ENCODE measurements at places on chromosomes 12 and 14.

DNA sequence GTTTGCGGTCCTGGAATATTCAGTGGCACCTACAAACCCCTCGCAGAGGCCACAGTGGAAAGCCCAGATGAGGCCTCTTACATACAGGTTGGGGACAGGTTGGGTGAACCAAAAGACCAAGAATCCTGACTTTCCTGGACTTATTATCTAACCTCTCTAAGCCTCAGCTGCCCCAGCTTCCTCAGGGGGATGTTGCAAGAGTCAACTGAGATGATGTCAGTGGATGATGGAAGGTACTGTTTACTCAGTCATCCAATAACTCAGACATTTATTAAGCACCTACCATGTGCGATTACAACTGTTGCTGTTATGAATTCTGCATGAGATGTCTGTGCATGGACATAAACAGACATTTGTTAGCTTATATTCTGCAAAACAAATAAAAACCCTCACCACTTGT lies 72.8 kb downstream of the RFX4 start:
- DNase-seq = no peak

- DNase-seq = no peak
These were observed 242.1 kb upstream of the NOS1 start for GRCh38 chr12:117603316-117604113.

DNA sequence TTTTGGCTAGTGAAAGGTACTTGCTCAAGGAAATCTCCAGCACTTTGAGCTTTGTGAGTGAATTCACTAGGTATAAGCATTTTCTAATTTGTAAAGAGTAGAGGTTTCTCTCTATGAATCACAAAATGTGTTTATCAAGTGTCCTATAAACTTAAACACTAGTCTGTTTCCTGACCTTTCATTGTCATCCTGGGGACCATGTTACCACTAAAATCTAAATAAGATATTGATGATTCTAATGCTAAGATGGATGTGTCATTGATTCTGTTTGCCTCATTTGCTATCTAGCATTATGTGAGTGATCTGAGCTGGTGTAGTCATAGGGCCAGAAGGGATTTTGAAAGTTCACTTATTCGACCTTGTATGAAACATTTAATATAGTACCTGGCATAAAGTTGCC lies 80.4 kb upstream of the DNM1L start:
- DNase-seq = no peak

DNA sequence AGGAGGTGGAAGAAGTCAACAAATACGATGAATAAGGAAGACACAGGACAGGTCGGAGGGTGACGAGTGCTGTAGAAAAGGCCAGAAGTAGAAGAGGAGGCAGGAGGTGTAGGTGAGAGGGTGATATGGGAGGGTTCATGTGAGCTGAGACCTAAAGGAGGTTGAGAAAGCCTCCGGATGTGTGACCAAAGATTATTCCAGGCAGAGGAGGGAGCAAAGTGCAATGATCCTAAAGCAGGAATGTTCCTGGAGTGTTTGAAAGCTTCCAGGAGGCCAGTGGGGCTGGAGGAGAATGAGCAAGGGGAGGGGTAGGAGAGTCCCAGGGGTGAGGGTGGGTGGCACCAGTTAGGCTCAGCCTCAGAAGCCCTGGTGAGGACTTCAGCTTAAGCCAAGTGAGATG lies 216.8 kb downstream of the SLC15A4 start:
- DNase-seq = no peak

DNA sequence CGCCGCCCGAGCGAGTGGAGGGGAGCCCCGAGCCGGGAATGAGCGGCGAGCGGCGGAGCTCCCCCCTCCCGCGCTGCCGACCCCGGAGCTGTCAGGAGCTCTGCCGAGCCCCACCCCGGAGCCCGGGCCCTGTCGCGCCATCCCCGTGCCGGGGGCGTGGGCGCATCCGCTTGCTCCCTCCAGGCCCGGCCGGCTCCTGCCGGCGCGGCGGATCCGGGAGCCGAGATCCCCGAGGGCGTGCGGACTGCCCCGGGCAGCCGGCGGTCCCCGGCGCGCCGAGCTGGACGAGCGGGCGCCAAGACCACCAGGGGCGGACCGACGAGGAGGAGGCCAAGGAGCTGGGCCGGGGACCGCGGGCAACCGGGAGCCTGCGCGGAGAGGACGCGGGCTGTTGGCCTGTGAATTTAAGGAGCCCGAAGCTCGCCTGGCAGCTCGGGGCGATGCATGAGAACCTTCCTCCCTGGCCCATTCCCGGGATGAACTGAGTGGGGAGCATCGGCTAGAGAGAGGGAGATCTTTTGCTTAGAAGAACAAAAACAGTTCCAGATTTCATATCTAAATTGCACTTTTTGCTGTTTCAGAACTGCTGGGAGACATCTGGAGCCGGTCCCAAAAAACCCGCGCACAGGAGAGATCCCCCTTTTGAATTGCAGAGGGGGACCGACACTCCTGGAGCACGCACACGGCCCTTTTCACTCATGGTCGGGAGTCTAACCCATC lies 2.0 kb downstream of the PTHLH start:
- DNase-seq = no peak

GRCh38 chr12:54195737-54196347 lies 7.1 kb upstream of the SMUG1 start:
- no peak for DNase-seq

GRCh38 chr12:53997204-53998109 lies 2.5 kb upstream of the HOXC9 start:
- DNase-seq = no peak

DNA sequence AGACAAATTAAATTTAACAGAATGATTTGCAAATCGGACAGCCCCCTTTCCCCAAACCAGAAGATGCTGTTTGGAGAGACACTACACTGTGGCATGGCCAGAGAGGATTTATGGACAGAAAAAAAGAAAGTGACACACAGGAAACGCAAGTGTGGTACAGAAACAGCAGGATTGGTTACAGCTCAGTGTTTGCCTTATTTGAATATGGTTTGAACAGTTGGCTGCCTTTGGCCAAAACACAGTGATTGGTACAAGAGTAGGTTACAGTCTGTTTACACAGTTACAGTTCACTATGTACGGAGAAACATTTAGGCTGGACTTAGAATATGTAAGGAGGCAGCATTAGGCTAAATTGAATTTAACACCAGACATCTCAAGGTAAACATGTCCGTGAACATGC lies 335.3 kb downstream of the NPAS3 start:
- DNase-seq = no peak

GRCh38 chr12:76455582-76456345 lies 103.8 kb downstream of the OSBPL8 start:
- peak; percentile 51 for DNase-seq

DNA sequence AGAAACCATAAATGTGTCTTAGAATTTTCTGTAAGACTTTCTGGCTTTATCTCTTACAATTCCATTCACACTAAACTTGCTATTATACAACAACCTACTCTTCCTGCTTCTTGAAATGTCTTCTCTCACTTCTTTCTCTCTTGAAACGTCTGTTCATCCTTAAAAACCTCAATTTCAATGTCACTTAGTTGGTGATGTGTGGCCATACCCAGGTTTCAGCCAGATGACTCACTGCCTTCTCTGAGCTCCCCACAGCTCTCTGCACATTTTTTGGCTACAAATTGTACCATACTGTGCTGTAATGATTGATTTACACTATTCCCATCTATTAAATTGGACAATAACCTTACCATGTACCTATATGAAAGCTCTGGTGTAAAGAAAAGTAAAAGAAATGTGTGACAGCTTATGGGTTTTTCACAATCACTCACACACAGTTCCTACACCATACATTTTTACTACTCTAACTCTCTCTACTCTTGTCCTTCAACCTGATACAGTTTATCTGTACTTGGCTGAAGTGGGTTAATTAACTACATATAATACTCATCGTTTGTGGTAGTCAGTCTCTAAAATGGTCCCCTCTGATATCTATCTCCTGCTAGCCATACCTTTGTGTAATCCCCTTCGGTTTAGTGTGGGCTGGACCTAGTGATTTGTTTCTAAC lies 222.1 kb downstream of the NELL2 start:
- DNase-seq = no peak

DNA sequence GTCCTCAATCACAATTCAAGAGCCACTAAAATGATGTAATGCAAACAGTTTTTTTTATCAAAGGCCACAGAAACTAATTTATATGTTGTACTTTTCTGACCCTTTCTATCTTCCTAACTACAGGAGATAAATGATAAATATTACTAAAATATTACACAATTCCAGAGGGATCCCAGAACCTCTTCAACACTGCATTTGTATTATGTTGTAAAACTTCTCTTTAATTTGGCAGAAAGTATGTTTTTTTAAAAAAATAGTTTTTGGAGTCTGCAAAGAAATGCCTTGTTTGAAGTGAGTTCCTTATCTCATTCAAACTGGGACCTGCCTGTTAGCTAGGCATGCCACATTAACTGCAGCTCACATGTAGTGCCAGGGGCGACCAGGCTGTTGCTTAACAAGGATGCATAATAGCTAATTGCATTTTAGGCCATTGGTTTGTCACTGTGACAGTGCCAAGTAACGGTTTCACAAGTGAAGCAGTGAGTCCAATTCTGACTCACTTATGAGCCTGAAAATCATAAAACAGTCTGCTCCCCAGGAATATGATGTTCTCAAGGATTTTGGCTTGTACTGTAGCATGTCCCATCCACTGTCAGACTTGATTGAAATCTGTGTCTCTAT lies 266.9 kb downstream of the KTN1 start:
- DNase-seq = no peak

GRCh38 chr12:20415028-20415427 lies 46.7 kb downstream of the PDE3A start:
- DNase-seq = no peak

- DNase-seq = no peak
These were observed 3.9 kb downstream of the PLD4 start for GRCh38 chr14:104928391-104929133.

DNA sequence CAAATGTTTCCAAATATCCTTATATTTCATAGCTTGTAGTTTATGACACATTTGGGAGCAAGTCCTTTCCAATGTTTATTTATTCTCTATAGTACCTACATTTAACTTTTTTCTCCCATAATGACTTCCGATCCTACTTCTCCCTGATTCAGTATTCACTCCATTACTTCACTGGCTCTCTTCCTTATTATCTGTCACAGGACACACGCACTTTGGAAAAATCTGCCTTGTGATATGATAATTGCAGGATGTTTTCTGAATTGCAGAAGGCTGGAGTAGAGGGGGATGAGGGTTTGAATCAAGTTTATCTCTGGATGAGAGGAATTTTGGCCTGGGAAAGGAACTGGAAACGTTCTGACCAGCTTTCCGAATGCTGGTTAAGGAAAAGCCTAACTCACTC lies 75.0 kb downstream of the HMGA2 start:
- no peak for DNase-seq

GRCh38 chr14:80315681-80316080 lies 104.4 kb upstream of the DIO2 start:
- no peak for DNase-seq

- DNase-seq = peak; percentile 9
These were observed 18.8 kb upstream of the RAP1B start for GRCh38 chr12:68591734-68592418.

DNA sequence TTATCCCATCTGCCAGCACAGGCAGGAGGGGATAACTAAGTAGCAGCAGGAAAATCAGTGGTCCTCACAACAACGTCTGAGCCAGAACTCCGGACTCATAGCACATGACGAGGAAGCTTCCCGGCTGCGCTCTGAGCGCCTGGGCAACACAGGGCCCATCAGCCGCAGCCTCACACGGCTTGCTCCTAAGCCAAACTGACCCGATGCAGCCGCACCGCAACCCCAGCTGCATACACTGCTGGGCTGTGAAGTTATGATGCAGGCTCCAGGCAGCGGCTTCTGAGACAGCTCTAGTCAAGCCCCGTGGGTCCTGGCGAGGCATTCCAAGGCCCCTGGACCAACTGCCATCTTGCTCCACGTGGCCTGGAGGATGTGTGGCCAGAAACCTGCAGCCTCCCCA lies 28.1 kb downstream of the ZFYVE21 start:
- DNase-seq = no peak

- no peak for DNase-seq
These were observed 18.6 kb upstream of the CCDC198 start for GRCh38 chr14:57512220-57512619.

DNA sequence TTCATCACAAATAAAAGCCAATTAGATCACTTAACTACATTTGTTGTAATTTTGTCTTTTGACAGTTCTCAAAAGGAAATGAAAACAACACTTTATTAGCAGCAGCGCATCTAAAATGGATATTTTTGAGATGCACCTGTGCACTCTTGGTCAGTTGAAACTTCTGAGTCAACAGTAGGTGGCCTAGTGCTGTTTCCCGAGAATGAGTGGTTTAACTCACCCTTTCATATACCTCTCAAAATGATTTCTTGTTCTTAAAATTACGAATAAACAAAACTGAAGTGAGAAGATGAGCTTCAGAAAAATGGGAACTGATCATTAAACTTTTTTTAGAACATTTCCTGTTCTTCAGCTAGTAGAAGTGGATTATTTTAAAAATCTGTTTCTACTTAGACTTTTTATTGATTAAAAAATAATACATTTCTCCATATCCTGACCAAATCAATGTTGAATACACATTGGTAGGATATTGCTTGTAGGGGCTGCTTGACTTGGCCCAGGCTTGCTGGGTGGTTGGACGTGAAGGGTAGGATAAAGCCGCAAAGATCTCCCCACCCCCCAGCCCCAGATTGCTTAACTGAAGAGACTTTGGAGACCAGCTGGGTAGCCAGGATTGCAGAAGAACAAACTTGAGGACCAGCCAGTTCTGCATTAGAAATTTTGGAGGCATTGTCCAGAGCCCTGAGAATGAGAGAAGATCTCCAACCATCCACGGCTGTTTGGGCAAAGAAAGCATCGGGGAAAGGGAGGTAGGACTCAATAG lies 22.3 kb upstream of the STK38L start:
- no peak for DNase-seq

Measured in NCI-H774 (cell line).